GM04503 (cell line): ENCODE measurements at places on chromosomes 5 and 9.

GRCh38 chr5:145958436-145958835 lies 22.1 kb downstream of the SH3RF2 start:
- DNase-seq: no peak

DNA sequence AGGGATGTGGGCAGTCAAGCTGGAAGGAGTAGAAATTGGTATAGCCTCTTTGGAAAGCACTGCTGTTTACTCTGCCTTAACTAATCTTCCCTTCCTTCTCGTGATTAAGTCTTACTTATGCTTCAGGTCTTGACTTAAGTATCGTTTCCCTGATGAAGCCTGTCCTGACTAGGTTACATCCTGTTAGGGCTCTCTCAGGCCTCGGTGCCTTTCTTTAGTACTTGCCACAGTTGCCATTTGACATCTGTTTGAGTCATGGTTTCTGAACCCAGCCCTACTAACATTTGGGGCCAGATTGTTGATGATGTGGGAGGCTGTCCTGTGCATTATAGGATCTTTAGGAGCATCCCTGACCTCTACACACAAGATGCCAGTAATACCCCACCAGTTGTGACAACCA lies 94.4 kb downstream of the GAPVD1 start:
- no peak for DNase-seq

- DNase-seq: no peak
Observed at GRCh38 chr9:129485145-129485774, 135.6 kb downstream of the C9orf50 start.

GRCh38 chr5:124262470-124262869 lies 484.0 kb downstream of the ZNF608 start:
- no peak for DNase-seq

DNA sequence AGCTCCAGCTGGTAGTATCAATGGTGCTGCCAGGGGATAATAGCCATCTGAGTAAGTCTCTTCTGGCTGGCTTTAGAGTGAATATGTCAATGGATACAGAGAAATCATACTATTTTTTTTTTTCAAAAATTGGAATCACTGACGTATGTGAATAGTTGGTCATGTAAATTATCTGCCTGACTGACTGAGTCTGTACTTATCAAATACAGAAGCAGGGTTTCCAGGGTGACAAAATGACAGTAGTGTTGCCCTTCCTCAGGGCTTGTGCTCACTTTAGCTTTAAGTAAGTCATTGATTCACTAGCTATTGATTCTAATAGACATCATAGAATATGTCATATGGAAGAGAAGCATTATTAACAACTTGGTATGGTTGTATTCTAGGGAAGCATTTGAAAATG lies 126.0 kb upstream of the C6 start:
- no peak for DNase-seq
